Activated naive CD4-positive, alpha-beta T cell treated with anti-CD3 and anti-CD28 coated beads, Interleukin-2, amount 50 U/mL, for 16 hours (primary cell): ENCODE measurements at places on chromosomes 5 and 9.

- DNase-seq, result no peak
Measured at GRCh38 chr9:78614892-78615291, 318.0 kb downstream of the PSAT1 start.

DNA sequence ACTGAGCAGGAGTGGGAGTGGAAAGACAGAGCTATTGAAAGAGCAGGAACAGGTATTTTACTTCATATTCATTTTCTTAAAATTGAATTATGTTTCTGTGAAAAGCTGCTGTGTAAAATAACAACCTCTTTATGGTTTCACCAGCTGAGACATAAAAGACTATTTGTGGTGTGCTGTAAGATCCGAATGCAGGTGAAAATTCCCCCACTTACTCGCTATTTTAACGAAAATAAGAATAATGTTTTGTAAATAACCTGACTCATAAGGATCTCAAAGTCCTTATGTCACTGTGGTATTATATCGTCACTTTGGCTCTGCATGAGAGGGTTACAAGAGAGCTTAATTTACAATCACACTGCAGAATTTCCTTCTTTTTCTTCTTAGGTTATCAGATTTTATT, 65.3 kb upstream of the NFIB start:
- no peak for DNase-seq

DNA sequence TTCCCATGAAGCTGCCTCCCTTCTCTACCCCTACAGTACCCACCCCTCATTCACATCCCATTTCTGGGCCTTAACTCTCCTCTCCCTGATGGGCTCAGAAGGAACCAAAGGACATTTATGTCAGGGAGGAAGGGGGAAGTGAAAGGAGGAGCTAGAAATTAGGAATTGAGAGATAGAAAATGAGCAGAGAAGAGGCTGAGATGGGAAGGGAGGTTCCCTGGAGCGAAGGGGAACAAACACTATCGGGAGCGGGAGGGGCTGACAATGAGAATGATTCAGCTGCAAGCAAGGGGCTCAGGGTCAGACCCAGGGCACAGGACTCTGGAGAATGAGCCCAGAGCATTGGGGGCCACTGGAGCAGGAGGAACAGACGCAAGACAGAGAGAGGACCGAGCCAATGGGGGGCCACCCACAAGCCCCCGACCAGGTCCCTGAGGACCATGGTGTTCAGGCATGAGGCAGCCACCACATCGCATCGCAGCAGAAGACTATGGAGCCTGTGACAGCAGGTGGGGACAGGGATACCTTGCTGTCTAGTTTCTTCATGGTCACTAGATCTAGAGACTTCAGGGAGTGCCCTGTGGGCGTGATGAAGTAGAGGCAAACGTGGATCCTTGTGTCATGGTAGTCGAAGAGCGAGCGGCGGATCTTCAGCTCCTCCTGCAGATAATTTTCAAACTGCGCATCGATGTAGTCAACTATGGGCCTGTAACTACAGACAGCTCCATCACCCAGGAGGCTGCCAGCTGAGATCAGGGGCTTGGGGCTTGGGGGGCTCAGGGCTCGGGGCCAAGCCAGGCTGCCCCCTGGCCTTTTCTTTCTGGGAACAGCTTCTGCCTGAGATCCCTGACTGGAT, 13.6 kb downstream of the SEPTIN8 start:
- no peak for DNase-seq

DNA sequence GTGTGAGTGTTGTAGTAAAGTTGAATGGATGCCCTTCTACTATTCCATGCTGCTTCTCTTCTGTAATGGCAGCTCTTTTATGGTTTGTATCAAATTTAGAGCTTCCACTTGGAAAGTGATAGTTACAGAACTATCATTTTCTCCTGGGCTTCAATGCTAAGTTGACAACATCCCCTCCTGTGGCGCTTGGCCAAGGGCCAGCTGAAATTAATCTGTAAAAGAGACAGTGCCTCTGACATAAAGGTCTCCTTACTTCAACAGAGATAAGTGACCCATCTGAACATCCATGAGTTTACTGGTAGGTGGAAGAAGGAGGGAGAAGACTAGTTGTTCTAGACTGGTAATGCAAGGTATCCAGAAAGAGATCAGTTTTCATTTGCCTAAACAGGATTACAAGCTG, 39.7 kb downstream of the CHSY3 start:
- no peak for DNase-seq

DNA sequence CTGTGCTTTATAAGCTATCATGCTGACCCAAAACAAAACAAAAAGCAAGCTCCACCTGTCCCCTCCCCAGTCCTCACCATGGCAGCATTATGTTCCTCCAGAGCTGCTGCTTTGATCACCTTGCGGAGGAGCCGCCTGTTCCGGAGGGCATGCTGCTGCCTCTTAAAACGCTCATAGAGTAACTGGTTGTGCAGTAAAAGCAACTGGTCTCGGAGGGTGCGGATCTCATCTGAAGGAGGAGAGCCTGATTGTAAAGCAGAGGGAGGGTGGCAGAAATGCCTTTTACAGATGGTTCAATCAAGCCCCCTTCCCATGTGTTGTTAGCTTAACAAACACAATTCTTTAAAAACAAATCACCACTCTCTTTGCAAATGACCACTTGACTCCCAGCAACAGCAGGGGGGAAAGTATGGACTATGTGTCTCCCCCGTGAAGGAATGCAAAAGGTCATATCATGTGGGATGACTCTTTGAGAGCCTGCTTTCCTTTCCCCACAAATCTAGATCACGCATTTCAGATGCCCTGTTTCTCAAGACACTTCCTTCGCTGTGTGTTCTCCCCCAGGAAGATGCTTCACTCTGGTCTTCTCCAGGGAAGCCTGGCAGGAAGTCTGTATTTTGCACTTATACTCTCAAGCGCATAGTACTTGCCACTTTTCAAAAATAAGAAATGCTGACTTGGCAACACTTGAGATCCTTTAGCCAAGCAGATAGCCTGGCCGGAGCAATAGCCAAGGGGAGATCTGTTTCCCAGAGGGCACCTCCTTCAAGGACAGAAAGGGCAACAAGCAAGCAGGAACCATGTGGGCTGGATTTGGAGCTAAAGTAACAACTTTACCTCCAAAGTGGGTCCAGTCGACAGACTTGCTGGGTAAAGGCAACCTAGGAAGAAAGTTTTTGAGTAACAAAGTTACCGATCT, 25.1 kb downstream of the SPACA9 start:
- DNase-seq, result no peak

DNA sequence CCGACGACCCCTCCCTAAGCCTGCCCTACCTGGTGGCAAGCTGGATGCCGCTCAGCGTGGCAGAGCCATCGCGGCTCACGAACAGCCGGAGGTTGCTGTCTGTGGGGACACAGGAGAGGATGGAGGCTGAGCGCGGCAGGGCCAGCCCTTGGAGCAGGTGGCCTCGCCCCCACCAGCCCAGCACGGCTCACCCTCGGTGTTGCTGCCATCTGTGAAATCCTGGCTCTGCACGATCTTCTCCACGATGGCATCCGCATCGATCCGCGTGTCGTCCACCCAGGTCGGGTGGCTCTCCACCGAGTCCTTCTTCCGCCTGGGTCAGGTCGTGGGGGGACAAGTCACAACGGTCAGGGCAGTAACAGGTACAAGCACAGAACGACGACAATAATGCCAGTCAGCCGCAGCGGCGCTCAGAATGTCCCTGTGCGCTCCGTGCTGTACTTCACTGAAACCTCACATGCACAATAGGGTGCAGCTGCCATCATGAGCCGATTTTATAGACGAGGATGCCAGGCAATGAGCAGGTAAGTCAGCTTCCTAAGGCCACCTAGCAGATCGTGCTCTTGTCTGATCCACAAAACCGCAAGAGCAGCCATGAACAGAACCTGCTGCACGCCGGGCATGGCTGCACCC, 7.0 kb upstream of the DPM2 start:
- DNase-seq, result no peak
